ENCODE measurements at places on chromosomes 12 and 14.

- DNase-seq: no peak
Observed at GRCh38 chr14:44895716-44896115, 66.0 kb downstream of the KLHL28 start.

DNA sequence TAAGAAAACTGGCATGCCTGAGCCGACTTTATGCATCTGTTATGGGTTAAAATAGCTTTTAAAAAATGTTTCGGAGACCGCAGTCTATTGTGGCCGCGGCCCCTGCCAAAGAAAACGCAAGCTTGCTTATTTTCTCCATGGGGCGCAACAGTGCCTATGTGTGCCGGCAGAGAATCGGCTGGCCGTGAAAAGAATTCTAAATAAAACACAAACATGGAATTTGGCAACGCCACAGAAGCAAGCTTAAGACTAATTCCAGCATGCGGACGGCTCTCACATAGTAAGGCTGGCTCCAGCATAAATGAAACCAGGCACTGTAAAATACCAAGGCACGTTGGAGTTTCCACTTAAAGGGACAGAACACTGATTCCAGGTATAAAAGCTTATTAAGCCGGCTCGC, 56.7 kb downstream of the BCL11B start:
- DNase-seq: no peak

DNA sequence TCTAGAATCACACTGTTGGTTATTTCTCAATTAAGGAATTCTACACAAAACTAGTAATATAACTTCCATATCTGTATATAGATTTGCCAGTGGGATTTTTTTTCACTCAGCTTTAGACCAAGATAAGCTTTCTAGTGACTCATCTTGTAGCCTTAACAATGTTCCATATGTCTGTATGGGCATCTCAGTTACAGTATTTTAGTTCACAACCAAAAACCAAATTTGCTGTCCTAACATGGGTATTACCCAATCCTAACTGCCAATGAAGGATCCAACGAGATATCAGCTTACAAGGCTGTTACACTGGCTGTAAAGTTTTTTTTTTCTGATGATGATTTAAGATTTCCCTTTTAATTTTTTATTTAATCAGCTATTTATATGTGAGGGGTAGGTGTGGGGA, 31.5 kb upstream of the KRR1 start:
- no peak for DNase-seq

DNA sequence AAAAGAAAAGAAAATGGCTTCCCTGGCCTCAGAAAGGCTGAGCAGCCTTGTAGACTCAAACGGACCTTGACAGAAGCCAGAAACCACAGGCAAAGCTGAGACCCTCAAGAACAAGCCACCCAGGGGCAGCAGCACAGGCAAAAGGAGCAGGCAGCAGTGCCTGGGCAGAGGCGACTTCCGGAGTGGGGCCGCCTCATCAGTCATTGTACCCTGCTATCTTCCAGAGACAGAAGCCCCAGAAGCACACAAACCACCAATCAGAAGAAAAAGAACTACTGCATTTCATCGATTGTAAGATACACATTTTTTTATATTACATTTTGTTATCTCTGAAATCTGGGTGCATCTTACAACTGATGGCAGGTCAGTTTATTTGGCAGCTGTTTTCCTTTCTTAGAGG, 58.2 kb upstream of the ZFP36L1 start:
- no peak for DNase-seq

- no peak for DNase-seq
Observed at GRCh38 chr14:91405724-91406435, 11.7 kb downstream of the CCDC88C start.

DNA sequence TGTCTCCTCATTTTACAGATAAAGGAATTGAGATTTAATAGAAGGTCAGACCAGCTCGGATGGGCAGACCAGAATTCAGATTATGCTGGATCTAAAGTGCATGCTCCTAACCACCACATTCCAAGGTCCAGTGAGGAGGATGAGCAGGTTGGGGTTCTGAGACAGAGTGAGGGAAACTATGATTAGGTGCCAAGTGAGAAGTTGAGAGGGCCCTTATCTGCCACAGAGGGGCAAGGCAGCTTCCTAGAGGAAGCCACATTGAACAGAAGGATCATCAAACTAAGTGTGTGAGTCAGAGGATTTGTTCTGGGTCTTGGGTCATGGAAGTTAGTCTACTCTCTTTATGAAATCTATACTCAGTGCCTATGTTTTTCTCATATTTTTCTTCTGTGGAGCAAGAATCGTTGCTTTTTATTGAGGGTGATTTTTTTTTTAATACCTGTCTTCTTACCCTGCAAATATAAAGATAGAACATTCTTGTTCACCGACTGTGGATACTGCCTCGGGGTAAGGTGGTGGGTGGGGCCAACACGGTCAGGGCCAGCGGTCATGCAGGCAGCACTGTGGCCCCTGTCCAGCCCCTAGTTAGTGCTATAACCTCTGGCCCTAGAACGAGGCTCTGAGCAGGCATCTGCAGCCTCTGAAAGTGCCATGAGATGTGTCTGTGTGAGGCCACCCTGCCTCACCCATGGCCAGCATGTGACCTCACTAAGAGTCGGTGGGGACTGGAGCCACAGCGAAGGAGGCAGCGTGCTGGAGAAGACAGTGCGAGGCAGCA, 55.6 kb upstream of the PTHLH start:
- no peak for DNase-seq

DNA sequence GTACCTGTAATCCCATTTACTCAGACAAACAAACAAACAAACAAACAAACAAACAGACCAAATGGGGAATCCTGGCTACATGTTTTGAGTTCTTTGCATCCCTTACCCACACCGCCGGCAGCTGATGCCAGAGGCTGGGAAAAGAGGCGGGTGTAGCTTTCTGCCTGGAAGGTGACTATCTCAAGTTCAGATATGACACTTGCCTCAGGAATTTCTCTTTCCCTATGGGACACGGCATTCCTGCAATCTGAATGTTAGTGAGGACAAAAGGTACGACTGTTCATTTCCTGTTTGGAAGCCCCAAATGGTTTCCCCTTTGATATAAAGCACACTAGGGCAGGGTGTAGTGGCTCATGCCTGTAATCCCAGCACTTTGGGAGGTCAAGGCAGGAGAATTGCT, 2.9 kb downstream of the MYL2 start:
- no peak for DNase-seq

GRCh38 chr14:55701638-55702037, 121.6 kb downstream of the KTN1 start:
- no peak for DNase-seq

- peak; percentile 42 for DNase-seq
Observed at GRCh38 chr12:13347241-13348043, 150.9 kb downstream of the EMP1 start.

- DNase-seq: no peak
Observed at GRCh38 chr12:14988035-14988434, 15.2 kb downstream of the PDE6H start.

DNA sequence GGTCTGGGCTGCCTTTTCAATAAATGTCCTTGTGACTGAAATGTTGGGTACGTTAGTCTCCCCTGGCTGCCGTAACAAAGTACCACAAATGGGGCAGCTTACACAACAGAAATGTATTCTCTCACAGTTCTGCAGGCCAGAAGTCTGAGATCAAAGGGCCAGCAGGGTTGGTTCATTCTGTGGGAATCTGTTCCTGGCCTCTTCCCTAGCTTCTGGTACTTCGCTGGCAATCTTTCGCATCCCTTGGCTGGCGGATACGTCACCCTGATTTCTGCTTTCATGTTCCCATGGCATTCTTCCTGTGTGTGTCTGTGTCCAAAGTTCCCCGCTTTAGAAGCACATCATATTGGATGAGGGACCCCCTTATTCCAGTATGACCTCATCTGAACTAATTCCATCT, 95.8 kb upstream of the NCOR2 start:
- no peak for DNase-seq

DNA sequence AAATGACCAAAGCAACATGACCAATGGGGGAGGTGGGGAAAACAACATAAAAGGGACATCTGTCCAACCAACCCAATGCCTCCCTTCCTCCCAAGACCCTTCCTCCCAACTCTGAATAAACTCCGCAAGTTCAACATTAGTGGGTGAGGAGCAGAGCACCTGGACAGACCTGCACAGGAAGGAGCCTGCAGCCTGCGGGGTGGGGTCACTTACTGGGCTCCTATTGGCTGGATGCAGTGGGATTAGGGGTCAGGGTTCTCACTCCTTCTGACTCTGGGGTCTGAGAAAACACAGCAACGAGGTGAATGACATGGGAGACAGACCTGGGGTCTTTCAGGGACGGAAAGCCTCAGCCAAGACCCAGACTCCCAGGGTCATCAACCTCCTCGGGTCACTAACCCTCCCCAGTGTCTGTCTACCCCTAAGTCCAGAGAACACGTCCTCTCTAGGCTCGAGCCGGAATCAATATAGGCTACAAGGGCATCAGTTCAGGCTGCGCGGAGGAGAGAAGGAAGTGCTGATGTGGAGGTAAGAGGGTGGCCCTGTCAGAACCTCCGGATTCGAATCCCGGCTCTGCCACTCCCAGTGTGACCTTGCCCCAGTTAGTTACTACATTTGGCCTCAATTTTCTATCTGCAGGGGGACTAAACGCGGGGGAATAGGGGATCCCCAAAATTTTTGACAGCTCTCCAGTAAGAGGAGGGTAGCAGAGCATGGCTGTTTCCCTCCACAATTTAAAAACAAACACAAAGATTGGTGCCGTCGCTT, 860 bp downstream of the NDRG2 start:
- no peak for DNase-seq

- DNase-seq: no peak
Observed at GRCh38 chr12:101455685-101456084, 19.5 kb upstream of the SPIC start.

GRCh38 chr12:92442782-92443181, 260.0 kb upstream of the PLEKHG7 start:
- DNase-seq: no peak

DNA sequence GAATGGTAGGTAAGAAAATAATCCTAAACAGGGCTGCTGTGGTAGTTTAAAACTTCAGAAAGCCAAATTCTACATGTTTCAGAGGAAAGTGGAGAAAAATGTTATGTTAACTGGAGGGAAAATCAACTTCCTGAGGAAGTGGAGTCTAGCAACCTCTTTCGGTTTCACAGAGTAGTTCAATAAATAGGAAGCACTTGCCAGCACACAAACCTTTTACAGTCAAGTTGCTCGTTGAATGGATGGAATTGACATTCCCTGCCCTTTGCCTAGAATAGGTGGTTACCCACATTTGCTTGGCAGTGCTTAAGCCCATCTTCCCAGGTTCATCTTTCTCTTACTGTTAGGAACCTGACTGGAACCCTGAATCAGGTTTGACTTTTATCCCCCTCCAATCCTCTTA, 15.9 kb downstream of the ANKRD13A start:
- no peak for DNase-seq

- no peak for DNase-seq
Observed at GRCh38 chr14:75182821-75183220, 6.4 kb upstream of the TMED10 start.

DNA sequence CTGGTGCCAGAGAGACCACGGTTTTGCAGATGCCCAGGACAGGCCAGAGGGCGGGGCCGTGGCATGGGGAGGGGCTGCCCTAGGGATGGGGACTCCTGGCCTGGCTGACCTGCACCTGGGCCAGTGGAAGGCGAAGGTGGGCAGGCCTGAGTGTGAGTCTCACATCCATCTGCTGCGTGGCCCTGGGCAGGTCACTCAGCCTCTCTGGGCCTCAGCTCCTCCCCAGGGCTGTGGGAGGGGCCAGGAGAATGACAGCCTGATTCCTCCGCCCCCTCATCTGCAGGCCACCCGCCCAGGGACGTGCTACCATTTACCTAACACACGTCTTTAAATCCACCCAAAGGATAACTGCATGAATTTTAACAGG, 90.9 kb downstream of the GALNT9 start:
- no peak for DNase-seq

GRCh38 chr12:109020796-109021380, at the start of gene SVOP:
Gene SVOP, minus strand, starts transcription at chr12:109021068. Its CDS starts 200 bp downstream, at chr12:109020868.
- peak; percentile 6 for DNase-seq

DNA sequence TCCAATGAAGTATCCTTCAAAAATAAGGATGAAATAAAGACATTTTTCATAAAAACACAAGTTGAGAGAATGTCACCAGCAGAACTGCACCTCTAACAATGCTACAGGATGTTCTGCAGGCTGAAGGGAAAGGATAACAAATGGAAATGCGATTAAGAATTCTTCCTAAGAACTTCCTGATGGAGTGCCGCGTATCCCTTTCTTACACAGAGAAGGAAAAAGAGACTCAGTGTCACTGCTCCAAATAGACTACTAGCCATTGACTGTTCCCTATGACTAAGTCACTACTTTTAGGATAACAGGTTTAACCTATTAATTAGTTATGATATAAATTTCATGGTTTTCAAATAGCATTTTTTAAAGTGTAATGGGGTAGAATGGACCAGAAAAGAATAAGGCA, 3.2 kb downstream of the ANO2 start:
- DNase-seq: no peak

Measured in stimulated activated naive CD4-positive, alpha-beta T cell treated with Interleukin-2 at 50 U/mL for 16 hours (primary cell).